ENCODE measurements at places on chromosomes 2 and 18. TPM values are rescaled to one million over a fixed set of nuclear protein-coding genes. Genes with fewer than 3 reads are reported as not detected.

The IL36RN gene
- total RNA-seq, result not detected

The B4GALT6 gene
- 16.9 TPM for total RNA-seq

The WDSUB1 gene
- 14.3 TPM for total RNA-seq

The TDRD15 gene
- total RNA-seq, result not detected

The RAMP1 gene
- total RNA-seq, result 215 TPM

The IL36B gene
- total RNA-seq, result not detected

The MARCO gene
- total RNA-seq, result 1.1 TPM

The KCNJ3 gene
- 5.3 TPM for total RNA-seq

The ALPP gene
- not detected for total RNA-seq

The SLC23A3 gene
- total RNA-seq, result 4.7 TPM

The CCDC148 gene
- 3.1 TPM for total RNA-seq

DNA sequence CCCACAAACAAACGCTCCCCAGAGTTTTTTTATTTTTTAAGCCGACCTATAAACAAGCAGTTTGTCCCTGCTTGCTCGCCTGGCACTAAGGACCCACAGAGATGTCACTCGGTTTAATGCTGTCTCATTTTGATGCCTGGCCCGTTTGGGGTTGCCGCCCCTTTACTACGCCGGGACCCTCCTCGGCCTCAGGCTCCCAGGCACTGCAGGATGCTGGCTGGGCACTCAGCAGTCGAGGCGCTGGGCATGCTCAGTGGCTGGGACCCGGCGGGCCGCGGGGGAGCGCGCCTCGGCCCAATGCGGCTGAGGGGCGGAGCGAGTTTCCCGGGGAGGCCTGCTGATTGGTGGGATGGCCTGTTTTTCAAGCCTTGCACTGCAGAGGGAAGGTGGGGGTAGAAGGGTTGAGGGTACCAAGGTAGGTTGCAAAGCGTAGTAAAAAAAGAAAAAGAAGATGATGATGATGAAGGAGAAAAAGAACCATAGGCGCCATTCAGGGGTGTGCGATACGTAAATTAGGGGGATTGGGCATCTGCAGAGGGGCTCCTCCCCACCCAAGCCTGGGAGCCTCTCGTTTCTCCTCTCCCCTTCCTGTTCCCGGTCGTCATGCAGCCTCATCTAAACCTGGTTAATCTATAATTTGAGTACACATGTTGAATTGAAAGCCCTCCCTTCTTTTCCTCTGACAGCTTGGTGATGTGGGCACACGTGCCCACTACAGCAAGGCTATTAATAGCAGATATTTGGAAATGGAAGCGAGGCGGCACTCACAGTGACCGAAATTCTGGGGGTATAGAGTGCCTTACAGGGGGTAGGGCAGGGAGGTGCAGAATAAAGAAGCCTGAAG lies 1.5 kb upstream of the IRS1 start:
- peak; percentile 91 for DNase-seq

- DNase-seq, result no peak
Measured at GRCh38 chr18:58195278-58195765, 151.3 kb downstream of the NEDD4L start.

- no peak for DNase-seq
Measured at GRCh38 chr18:62288665-62289008, 36.5 kb upstream of the TNFRSF11A start.

DNA sequence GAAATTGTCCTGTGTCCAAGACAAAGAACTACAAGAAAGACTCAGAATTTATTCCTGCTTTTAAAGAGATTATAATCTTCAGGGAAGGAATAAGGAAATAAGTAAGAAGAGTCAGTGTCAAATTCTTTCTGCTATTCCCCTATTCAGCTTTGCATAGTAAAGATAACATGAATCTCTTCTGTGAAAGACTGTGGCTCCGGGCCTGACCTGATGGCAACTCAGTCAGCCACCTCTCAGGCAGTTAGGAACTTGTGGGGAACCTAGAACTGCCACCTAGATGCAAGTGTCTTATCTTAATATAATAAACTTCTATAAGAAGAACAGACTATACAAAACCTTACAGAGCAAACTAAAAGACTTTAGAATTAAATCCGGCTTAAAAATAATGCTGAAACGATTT lies 382.0 kb downstream of the RAD51AP2 start:
- no peak for DNase-seq

DNA sequence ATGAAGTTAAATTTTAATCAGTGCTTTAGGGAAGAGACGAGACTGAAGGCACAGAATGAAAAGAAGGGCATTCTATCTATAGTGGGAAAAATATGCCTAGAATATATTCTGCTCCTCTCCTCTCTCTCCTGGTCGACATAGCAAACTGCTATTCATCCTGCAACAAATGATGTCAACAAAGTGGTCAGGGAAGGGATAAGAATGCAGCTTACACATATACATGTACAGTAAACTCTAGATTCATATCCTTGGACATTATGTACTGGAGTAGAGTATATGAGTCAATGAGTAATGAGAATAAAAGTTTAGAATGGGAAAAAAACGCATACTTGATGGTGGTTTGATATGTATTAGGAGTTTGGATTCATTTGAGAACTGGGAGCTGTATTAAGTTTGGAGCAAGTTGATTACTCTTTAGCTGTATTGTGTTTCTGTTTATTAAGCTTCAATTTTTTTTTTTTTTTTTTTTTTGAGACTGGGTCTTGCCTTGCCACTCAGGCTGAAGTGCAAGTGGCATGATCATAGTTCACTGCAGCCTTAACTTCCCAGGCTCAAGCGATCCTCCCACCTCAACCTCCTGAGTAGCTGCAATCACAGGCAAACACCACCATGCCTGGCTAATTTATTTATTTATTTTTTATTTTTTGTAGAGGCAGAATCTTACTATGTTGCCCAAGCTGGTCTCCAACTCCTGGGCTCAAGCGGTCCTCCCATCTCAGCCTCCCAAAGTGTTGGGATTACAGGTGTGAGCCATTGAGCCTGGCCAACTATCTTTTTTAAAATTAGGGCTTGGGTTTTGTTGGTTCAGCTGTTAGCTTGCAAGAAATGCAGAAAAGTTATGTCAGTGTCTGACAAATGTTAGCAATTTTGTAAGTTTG lies 53.8 kb downstream of the STAT1 start:
- DNase-seq, result no peak

- no peak for DNase-seq
Measured at GRCh38 chr18:10094655-10095054, 180.8 kb downstream of the VAPA start.

DNA sequence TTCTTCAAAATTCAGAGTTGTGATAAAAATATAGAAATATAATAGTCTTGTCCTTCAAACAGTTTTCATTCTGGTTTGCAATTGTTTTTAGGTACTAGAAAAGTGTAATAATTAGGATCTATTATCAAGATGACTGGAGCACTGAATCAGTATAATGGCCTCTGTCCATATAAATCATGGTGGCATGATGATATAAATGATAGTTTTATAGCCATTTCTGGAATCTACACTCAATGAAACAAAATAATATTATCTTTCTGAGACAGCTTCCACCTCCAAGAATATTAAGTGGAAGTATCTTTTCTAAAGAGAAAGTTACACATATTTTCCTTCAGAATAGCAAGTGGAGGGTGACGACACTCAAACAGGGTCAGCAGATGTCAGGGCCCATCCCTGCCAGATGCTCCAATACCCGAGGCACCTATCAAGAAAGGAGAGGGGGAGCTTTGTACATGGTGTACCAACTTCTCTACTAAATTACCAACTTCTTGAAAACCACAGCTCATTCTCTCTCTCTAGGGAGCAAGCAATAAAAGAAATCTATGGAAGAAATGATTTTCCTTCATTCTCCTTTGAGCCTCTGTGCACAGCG lies 882.7 kb upstream of the CHAC2 start:
- no peak for DNase-seq

DNA sequence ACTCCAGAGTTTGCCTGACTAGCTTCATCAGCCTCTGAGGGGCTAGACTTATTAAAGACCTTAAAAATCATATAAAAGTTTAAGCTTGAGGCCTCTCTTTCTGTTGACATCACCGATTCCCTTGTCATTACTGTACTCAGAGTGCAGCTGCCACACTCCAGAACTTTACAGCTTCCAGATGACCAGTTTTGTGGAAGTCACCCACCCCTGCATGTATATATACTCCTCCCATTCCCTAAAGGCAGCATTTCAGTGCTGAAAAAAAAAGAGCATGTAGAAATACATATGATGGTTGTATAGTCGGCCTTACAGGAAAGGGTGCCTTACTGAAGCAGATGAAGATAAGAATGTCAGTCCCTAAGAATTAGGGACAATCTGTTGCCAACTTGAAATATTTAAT lies 117.3 kb downstream of the FEZ2 start:
- no peak for DNase-seq

DNA sequence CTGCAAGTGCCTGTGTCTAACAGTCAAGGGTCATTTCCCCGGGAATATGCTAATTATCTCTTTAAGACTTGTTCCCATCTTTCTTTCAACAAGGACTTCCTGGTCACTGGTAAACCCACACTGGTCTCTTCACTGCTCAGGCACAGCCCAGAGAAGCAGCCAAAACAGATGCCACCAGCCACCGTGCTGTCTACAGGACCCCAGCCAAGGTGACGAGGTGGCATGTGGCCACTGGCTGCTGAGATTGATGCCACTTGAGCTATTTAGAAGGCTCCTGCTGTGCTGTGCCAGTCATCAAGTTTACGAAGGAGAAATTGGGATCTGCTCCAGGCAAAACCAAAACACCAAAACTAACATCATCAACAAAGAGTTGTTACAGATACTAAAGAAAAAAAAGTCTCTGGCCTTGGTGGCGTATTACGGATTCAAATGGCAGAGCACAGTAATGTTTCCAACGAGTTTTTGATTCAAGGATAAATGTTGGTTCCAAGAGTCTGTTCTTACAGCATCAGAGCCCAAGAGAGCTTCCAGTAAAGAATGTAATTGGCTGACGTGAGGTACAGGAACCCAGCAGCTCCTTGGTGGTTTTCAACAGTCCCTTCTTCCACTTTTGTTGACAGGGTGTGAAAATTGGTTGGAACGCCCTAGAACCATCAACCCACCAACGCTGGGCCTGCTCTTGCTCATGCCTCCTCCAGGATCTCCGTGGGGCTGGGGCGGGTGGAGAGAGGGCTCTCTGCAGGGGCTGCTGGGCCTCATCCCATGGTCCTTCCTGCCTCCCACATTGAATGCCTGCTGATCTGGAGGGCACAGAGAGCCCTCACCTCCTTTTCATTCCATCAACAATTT lies 63.7 kb upstream of the ZCCHC2 start:
- no peak for DNase-seq

GRCh38 chr2:42128721-42129486 lies 40.2 kb upstream of the EML4 start:
- no peak for DNase-seq

- DNase-seq, result no peak
Measured at GRCh38 chr2:38526195-38526594, 76.5 kb downstream of the HNRNPLL start.

DNA sequence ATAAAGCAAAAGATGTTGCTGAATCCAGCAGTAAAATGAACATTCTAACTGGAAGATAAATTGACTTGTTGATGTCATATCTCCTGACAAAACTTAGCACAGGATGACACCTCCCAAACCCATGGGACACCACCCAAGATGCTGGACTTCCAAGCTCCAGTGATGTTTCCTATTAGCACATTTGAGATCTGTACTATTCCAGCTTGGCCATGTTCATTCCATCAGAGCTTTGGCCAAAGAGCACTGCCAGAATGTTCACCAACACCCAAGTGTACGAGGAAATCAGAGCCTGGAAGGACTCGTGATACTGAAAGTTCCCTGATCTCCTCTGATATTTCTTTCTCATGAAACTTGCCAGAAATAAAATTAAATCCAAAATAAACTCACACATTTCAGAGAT lies 44.7 kb downstream of the PID1 start:
- no peak for DNase-seq

- no peak for DNase-seq
Measured at GRCh38 chr2:119462574-119462973, 30.9 kb downstream of the TMEM37 start.

GRCh38 chr2:138238908-138239307 lies 262.7 kb upstream of the SPOPL start:
- DNase-seq, result no peak

- DNase-seq, result no peak
Measured at GRCh38 chr18:37844209-37844970, 278.8 kb upstream of the CELF4 start.

GRCh38 chr2:61281321-61281720 lies 119.3 kb downstream of the C2orf74 start:
- no peak for DNase-seq

GRCh38 chr2:109155553-109156451 lies 26.8 kb downstream of the SH3RF3 start:
- no peak for DNase-seq

DNA sequence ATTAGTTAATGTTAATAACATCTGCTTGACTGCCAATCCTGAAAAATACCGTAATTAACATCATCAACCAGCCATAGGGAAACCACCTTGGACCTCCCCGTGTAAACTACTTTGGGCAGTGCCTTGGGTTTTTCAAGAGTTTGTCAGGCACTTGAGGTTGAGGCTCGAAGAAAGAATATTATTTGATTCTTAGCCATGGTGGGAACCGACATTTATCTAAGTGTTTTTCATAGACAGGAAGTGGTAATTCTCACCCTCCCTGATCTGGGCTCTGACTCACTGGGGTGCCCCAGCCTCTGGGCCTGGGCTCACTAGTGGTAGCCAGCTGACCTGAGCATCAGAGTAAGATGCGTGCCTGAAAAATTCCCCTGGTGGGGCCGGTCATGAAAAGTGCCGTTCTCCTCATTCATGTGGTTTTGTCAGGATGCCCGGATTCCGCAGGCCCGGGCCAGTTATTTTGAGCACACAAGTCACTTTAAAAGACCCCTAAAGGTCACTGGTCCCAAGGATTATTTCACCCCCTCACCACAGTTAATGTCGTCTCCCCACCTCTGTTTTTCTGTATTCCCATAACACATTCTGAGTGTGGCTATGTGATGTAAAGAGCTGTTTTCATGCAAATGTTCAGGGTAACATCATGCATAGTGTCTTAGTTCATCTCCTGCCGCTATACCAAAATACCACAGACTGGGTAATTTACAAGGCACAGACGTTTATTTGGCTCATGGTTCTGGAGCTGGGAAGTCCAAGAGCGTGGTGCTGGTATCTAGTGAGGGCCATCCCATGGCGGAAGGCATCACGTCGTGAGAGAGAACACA lies 21.6 kb upstream of the SPATA3 start:
- DNase-seq, result no peak

- DNase-seq, result no peak
Measured at GRCh38 chr2:62118160-62118559, 77.8 kb upstream of the B3GNT2 start.

DNA sequence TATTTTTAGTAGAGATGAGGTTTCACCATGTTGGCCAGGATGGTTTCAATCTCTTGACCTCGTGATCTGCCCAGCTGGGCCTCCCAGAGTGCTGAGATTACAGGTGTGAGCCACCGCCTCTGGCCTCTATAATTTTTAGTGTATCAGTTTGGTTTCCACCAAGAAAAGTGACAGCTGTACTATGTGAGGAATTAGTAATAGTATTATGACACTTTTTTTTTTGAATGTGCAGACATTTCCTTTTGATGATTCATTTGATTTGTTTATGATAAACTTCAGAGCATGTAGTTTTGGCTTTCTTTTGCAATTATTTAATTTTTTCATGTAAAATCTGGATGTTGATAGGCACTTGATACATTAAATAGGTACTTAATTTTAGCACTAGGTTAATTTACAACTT lies 61.5 kb downstream of the PTPN4 start:
- no peak for DNase-seq

GRCh38 chr2:42792583-42793333 lies at the start of gene HAAO:
Gene HAAO (minus strand): TSS chr2:42792583. CDS start chr2:42792536, 47 bp downstream.
- peak; percentile 62 for DNase-seq

- no peak for DNase-seq
Measured at GRCh38 chr2:38113981-38114708, 38.2 kb upstream of the CYP1B1 start.

GRCh38 chr2:20997953-20998722 lies 45.7 kb downstream of the APOB start:
- no peak for DNase-seq

- DNase-seq, result no peak
Measured at GRCh38 chr2:226638576-226638975, 161.0 kb downstream of the IRS1 start.
